ENCODE measurements at places on chromosomes 7 and 10. TPM values are rescaled to one million over a fixed set of nuclear protein-coding genes. Genes with fewer than 3 reads are reported as not detected.

NPTX2 gene
- not detected for total RNA-seq

KCNMA1 gene
- 139 TPM for total RNA-seq

PTEN gene
- 29.2 TPM for total RNA-seq

ADARB2 gene
- not detected for total RNA-seq

NRF1 gene
- 13.3 TPM for total RNA-seq

OPALIN gene
- total RNA-seq = not detected

TRIL gene
- not detected for total RNA-seq

SPDYE11 gene
- not detected for total RNA-seq

SPDYE6 gene
- not detected for total RNA-seq

EBLN1 gene
- total RNA-seq = not detected

CD36 gene
- not detected for total RNA-seq

ABCB1 gene
- not detected for total RNA-seq

C7orf57 gene
- total RNA-seq = 1.2 TPM

NRG3 gene
- not detected for total RNA-seq

C10orf62 gene
- total RNA-seq = not detected

TUBAL3 gene
- not detected for total RNA-seq

SLC13A1 gene
- not detected for total RNA-seq

SUMF2 gene
- 111 TPM for total RNA-seq

SLC13A4 gene
- not detected for total RNA-seq

CYP3A7 gene
- 0.32 TPM for total RNA-seq
